GM18507 (cell line): ENCODE measurements at places on chromosomes 7 and 10.

DNA sequence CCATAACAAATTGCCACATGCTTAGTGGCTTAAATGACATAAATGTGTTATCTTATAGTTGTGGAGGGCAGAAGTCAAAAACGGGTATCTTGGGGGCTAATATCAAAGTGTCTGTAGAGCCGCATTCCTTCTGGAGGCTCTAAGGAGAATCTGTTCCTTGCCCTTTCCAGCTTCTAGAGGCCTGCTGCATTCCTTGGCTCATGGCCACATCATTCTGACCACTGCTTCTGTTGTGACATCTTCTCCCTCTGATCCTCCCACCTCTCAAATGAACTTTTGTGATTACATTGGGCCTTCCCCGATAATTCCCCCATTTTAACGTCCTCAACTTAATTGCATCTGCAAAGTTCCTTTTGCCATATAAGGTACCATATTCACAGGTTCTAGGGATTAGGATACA is 76.1 kb downstream of the CYP26A1 start:
- no peak for DNase-seq

DNA sequence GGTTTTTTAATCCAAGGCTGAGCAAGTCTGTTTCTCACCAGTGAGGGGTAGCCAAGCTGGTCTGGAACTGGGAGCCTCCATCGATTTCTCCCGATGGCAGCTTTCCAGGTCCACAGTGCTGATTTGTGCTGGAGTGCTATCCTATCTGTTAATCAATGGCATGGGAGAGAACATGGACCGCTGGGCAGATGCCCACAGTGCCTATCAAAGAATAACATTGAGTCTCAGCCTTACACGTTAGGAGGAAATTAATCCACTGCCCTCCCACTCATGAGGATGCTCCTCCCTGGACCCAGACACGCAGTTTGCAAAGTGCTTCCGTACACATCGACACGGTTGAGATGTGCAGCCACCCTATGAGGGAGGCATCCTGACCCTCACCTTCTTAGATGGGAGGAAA is 36.0 kb upstream of the CUX1 start:
- DNase-seq = no peak

- no peak for DNase-seq
Observed at GRCh38 chr10:29063806-29064644, 224.8 kb upstream of the LYZL1 start.

GRCh38 chr7:97555857-97556421 is 175.9 kb upstream of the TAC1 start:
- DNase-seq = no peak

DNA sequence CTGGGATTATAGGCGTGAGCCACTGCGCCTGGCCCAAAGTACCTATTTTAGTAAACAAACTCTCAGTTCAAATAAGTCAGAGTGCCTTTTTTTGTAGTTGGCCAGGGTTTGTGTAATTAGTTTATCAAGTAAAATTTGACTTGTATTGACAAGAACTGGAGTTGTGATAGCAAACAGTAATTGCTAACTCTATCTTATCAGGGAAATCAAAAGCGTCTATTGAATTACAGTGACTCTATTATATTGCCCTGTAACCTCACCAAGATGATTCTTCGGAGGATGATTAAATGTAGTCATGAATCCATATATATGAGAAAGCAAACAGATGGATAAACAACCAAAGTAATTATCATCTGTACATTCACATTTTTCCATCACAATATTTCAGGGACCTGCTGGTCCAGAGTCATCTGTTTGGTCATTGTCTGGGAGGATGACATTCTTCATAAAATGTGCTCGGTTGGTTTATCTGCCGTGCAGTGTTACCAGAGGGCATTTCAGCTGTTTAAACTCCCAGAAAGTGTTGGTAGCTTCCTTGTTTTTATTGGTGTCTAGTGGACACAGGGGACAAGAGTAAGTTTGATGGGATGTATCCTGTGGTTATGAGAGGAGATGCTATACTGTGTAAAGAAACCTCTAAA is 35.6 kb downstream of the DOCK1 start:
- no peak for DNase-seq

- no peak for DNase-seq
Observed at GRCh38 chr10:3756360-3756740, 28.7 kb downstream of the KLF6 start.

DNA sequence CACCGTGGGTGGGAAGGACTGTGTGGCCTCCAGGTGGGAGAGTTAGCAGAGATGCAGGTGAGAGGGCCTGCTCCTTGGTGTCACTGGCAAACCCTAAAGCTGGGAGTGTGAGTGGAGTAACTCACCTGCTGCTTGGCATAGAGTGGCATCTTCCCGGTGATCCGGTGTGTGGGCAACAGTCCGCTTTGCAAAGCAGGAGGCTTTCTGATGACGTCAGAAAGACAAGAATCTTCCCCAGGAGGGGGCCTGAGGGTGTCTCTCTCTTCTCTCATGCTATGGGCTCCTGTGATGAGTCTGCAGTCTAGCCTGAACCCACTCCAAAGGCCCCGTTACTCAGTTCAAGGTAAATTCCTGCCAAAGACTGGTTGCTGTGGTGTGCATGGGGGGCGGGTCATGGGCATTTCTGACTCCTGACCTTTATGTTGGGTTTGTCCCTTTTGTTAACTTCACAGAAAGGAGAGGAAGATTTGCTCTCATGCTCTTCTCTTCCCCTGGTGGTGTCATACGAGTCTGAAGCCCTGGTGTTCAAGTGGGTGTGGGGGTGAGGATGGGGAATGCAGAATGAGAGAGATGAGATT is 187.9 kb downstream of the GATA3 start:
- no peak for DNase-seq

GRCh38 chr7:134085311-134085710 is 41.8 kb upstream of the LRGUK start:
- no peak for DNase-seq

DNA sequence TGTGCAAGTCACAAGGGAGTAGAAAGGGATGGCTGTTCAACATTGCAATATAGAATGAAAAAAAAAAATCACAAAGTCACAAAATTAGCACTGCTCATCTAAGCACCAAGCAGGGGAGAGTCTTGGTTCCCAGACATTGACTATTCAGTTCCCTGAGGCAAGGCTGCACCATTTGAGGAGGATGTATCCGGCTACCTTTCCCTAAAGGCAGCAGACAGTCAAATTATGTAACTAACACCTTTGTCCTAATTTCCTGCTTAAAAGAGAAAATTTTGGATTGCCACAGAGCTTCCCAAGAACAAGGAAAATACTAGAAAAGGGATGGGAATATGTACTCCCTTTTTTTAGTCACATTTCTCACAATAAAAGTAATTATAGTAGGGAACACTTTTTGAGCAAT is 148.1 kb downstream of the PCLO start:
- no peak for DNase-seq

GRCh38 chr7:445563-446288 is 73.9 kb downstream of the PDGFA start:
- DNase-seq = no peak

- no peak for DNase-seq
Observed at GRCh38 chr7:155804897-155805825, 7.1 kb downstream of the SHH start.

DNA sequence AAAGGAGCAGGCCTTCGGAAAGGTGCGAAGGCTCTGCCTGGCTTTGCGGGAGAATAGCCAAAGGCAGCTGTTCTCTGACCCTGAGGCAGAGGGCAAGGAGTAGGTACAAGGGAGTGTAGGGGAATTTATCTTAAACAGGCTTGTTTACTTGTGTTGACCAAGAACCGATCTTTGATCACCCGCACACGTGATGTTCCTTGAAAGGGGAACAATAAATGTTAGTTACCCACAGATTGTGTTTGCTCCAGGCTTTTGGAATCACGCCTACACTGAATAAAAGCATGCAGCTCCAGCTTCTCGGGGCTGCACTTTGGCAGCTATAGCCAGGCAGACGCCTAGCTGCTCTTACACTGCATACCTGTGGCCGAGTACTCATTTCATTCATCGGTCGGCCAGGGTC is 420.8 kb downstream of the PHF14 start:
- DNase-seq = no peak

GRCh38 chr7:128362670-128363069 is 1.2 kb upstream of the PRRT4 start:
- DNase-seq = no peak

GRCh38 chr7:90698616-90699015 is 102.5 kb downstream of the CDK14 start:
- DNase-seq = no peak

GRCh38 chr7:93133005-93133404 is 15.2 kb downstream of the SAMD9L start:
- DNase-seq = no peak

DNA sequence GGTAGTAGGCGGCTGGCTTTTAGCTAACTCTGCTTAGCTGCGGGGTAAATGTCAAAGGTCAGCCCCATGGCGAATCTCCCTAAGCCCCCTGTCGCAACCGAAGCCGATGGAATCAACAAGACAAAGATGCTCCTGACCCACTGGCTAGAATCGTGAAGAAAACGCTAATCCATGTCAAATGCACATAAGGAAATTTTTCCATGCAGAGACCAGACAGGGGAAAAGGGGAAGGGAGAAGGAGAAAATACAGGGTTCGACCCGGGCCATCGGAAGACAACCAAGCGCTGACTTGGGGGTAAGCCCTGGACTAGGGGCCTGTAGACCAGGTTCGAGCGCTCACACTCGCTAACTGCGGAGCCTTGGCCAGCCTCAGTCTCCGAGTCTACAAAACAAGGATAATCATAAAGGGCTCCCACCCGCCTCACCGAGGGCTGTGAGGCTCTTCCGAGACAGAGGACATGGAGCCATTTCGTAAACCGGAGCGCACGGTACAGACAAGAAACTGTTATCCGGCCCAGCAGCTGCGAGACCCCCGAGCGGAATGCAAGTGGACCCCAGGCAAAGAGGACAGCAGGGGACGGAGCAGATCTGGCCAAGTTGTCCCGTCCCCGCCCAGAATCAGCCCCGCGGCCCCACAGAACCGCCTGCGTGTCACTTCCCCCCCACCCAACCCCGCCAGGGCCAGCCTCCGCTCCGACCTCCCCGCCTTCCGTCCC is 507 bp downstream of the SAR1A start:
- DNase-seq = no peak

DNA sequence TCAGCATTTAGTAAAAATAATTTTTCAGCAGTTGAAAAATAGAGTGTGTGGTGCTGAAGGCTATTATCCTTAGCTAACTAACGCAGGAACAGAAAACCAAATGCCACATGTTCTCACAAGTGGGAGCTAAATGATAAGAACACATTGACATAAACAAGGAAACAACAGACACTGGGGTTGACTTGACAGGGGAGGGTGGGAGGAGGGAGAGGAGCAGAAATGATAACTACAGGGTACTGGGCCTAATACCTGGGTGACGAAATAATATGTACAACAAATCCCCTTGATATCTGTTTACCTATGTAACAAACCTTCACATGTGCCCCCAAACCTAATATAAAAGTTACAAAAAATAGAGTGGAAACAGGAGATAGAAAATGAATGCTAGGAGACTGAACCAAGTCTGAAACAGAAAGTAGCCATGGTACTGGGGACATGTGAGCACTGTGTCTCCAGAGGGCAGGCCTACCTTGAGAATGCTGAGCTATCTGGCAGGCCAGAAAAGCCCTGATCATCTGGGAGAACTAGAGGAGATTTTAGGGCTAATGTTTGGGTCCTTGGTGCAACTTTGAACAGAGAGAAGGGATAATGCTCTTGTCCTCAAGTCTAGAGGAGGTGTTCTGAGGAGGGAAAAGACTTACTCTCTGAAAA is 4.7 kb upstream of the EFCAB10 start:
- no peak for DNase-seq

DNA sequence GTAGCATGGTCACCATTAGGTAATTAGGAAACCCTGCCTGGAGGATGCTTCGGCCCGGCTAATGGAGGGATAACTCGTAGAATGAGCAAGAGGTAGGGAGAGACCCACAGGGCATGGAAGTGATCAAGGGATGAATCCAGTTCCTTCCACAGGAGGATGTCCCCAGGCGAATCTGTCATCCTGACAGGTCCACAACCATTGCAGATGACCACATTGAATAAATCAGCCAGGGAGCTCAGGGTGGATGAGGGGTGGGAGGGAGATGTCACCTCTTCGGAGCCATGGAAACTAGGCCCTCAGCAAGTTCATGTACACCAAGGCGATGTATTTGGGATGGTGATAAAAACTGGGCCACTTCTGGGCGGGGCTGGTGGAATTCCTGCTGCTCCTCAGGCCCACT is 28.5 kb downstream of the SH3PXD2A start:
- DNase-seq = no peak

GRCh38 chr7:45610660-45611299 is 36.6 kb downstream of the ADCY1 start:
- DNase-seq = no peak

- no peak for DNase-seq
Observed at GRCh38 chr7:29229066-29229465, 34.5 kb downstream of the CHN2 start.

- DNase-seq = no peak
Observed at GRCh38 chr10:126332576-126332975, 55.7 kb downstream of the ADAM12 start.

GRCh38 chr10:79542626-79543025 is 17.6 kb downstream of the SFTPA2 start:
- no peak for DNase-seq

GRCh38 chr10:102402512-102402896 is 7.0 kb downstream of the NFKB2 start:
- no peak for DNase-seq

DNA sequence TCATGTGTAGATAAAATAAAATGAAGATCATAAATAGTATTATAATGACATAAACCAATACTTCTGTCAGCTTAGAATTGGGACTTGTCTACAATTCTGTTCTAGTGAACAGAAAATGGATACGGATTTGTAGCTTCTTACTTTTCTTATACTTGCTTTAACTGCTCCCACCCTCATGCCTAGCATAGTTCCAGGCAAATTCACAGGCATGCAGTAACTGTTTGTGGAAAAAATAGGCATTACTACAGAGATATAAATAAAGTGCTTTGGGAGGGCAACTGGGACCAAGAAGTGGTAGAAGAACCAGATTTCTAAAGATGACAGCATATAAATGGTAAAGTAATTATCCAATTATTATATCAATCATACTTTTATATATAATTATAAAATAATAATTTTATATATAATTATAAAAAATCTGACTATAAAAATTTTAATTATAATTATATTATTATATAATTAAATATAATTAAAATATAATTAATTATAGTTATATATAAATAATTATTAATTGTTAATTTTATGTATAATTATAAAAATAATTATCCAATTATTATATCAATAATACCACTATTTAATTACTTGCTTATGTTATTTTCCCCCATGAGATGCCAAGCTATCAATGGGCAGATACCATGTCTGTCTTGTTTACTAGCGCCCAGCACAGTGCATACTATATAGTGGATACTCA is 144.1 kb downstream of the NOC3L start:
- DNase-seq = no peak

- no peak for DNase-seq
Observed at GRCh38 chr7:115410434-115410820, 488.5 kb downstream of the MDFIC start.

DNA sequence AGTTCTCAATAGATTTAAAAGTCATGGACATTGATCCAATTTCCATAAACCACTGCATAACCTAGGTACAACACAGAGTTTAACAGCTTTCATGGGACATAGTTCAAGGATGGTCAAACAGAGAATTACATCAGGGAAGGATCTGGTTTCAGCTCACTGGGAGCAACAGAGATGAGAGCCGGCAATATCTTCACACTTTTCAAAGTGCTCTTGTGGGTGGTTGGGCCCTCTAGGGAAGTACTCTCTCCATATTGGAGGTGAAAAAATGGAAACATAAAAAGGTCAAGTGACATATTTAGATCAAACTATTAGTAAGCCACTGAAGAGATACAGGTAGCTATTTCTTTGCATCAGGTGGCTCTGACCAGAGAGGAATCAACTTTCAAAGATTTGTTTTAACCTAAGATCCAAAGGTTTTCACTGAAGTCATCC is 61.8 kb upstream of the LRRN3 start:
- no peak for DNase-seq
